ENCODE measurements at places on chromosomes 2 and 18. TPM values are rescaled to one million over a fixed set of nuclear protein-coding genes. Genes with fewer than 3 reads are reported as not detected.

The CXCR1 gene
- not detected for polyA plus RNA-seq

The COL6A3 gene
- polyA plus RNA-seq: 18.5 TPM

GRCh38 chr2:124575497-124575896 is 550.4 kb downstream of the CNTNAP5 start:
- H3K27me3 ChIP-seq: no peaks in the 10 kb centered on the region
- H3K27ac ChIP-seq: no peak overlapping the region
- DNase-seq: no peak
- H3K4me3 ChIP-seq: no peak overlapping the region
- no peaks in the 10 kb centered on the region for H3K4me1 ChIP-seq
- H3K36me3 ChIP-seq: no peaks in the 10 kb centered on the region

GRCh38 chr18:42953306-42953705 is 162.2 kb downstream of the RIT2 start:
- H3K27me3 ChIP-seq: no peaks in the 10 kb centered on the region
- H3K4me3 ChIP-seq: no peak overlapping the region
- DNase-seq: no peak
- no peak overlapping the region for H3K27ac ChIP-seq
- no peaks in the 10 kb centered on the region for H3K4me1 ChIP-seq

- no peaks in the 10 kb centered on the region for H3K27me3 ChIP-seq
- no peak overlapping the region for H3K4me3 ChIP-seq
- H3K4me1 ChIP-seq: no peaks in the 10 kb centered on the region
- no peaks in the 10 kb centered on the region for H3K36me3 ChIP-seq
- no peak overlapping the region for H3K27ac ChIP-seq
These were observed 60.1 kb upstream of the RMP24 start for GRCh38 chr18:35912332-35912731.

- no peaks in the 10 kb centered on the region for H3K27me3 ChIP-seq
- H3K4me1 ChIP-seq: no peaks in the 10 kb centered on the region
- DNase-seq: no peak
- H3K27ac ChIP-seq: no peak overlapping the region
- no peak overlapping the region for H3K4me3 ChIP-seq
These were observed 69.9 kb downstream of the SGPP2 start for GRCh38 chr2:222494104-222494739.

- peak overlapping the region; percentile 96 for H3K27ac ChIP-seq
- peaks cover 11% of the 10 kb centered on the region for H3K27me3 ChIP-seq
- no peaks in the 10 kb centered on the region for H3K36me3 ChIP-seq
- peaks cover 10% of the 10 kb centered on the region for H3K4me1 ChIP-seq
- H3K4me3 ChIP-seq: peak overlapping the region; percentile 51
These were observed 65.0 kb downstream of the NOL4 start for GRCh38 chr18:34159691-34160185.

Data from SK-N-SH (cell line).